ENCODE measurements at places on chromosomes 5 and 9.

- no peak for DNase-seq
These were observed 9.5 kb upstream of the MACIR start for GRCh38 chr5:103249068-103249467.

DNA sequence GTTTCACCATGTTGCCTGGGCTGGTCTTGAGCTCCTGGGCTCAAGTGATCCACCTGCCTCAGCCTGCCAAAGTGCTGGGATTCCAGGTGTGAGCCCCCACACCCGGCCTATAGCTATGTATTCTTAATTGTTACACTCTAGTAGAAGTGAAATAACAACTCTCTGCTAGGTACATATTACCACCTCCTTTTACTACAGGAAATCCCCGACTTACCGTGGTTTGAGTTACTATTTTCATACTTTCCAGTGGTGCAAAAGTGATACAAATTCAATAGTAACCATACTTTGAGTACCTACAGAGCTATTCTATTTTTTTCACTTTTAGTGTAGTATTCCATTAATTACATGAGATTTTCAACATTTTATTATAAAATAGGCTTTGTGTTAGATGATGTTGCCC, 719 bp downstream of the ARL14EPL start:
- no peak for DNase-seq

- no peak for DNase-seq
These were observed 11.2 kb downstream of the CDHR2 start for GRCh38 chr5:176560364-176560763.

GRCh38 chr5:55591686-55592085, 56.9 kb upstream of the PLPP1 start:
- no peak for DNase-seq

DNA sequence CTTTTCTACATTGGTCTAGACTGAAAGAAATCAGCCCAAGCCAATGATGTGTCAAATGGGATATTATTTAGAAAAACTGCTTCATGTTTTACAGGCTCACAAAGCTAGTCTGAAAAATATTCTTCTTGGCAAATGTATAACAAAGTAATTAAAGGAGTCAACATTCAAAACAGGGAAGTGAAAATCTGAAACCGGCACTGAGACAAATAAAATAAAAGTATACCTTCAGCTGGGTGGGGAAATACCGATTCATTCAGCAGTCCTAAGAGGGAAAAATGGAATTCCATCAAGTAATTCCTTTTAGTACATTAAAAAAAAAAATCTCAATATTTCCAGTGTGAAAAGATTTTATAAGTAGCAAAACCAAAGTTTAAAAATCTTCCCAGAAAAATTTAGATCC, 259.6 kb upstream of the SLC24A2 start:
- no peak for DNase-seq

DNA sequence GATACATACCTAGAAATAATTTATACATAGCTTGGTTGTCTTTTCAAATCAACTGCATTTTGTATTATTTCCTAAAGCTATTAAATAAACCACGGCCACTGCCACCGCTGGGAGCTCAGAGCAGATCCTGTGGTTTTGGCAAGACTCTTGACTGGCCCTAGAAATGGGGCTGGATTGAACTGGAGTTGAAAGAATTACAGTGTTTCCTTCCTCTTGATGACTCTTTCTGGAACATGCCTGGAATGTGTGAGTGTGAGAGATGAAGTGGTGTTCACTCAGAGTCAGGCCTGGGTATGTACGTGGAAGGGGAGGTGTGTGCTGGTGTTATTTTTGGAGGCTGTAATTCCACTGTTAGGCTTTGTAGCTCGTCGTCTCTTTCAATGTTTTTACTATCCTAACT, 45.9 kb downstream of the TEK start:
- no peak for DNase-seq

DNA sequence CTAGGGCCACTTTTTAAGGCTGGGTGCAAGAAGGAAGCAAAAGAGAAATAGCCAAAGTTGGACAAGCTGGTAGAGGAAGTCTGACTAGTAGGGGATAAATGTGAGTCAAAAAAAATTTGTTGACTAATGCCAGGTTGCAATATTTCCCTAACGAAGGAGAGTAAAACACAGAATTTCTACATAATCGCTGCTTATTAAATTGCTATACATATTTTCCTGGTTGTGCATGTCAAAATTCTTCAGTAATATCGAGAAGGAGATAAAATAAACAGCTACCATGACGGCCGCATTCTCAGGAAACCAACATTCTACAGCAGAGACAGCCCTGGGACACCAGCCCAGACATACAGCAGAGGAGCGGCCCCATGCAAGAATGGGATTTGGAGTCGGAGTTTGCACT, 148.3 kb downstream of the ESM1 start:
- DNase-seq: peak; percentile 68
